ENCODE measurements at places on chromosomes 11 and 22.

DNA sequence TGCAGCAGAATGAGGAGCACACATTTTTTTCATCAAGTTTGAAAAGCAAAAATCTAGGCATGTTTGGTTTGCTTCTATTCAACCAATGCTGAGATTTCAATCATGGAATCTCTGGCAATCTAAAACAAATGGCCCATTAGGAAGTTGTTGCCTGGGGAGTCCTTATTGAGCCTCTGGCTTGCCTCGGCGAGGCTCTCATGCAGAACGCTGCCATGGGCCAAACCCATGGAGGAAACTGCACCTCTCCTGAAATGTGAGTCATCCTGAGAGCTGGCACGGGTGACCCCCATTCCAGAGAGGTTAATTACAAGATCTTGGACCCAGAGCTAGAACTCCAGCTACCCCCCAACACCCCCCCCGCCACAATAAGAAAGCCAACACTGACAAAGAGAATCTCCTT, 80.7 kb downstream of the MN1 start:
- DNase-seq: no peak

- DNase-seq: no peak
Observed at GRCh38 chr11:8335186-8335585, 71.5 kb upstream of the LMO1 start.

DNA sequence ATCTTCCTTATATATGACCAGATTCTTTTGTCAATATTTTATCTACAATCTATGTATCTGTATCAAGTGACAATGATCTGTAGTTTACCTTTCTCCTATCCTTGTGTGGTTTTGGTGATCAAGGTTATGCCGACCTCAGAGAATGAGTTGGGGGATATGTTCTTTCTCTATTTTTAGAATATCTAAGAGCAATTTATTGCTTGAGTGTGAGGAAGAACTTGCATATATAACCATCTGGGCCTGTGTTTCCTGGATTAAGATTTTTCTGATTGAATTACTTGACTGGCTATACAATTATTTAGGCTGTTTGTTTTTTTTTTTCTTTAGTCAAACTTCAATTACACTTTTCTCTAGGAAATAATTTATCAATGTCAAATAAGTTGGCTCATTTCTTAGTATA, 14.0 kb upstream of the C22orf39 start:
- DNase-seq: no peak

DNA sequence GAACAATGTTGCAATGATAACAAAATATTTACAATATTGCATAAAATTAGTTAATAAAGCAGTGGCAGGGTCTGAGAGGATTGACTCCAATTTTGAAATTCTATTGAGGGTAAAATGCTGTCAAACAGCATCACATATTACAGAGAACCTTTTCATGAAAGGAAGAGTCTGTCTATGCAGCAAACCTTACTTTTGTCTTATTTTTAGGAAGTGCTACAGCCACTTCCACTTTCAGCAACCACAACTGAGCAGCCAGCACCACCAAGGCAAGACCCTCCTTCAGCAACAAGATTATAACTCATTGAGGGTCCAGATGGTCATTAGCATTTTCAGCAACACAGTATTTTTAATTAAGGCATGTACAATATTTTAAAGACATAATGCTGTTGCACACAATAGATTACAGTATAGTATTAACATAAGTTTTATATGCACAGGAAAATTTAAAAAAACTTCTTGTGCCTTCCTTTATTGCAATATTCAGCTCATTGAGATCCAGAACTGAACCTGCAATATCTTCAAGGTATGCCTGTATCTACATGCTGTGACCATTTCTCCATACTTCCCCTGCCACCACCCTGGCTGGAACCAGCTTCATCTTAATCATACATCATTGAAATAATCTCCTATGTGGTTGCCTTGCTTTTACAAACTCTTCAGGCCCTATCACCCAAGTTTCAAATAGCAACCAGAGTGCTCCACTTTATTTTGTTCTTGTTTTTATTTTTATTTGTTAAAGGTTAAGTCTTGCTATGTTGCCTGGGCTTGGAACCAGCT, 711.2 kb downstream of the KCNA4 start:
- DNase-seq: no peak

DNA sequence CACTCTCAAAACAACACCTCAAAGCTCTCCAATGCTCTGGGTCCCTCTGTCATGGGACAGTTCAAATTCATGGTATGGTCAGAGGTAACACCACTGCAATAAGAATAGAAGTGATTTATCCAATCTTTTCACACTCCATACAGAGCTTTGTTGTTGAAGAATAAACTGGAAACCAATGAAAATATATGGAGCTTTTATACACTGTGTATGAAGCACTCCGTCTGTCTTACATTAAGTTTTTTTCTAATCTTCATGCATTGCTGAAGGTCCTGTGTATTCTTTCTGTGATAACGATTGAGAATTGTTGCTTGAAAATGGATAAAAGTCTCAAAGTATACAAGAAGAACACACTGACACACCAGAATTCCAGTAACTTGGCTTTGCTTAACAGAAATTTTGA, 603.7 kb upstream of the LUZP2 start:
- DNase-seq: no peak

- no peak for DNase-seq
Observed at GRCh38 chr11:105861225-105861624, 160.8 kb downstream of the MSANTD4 start.

- DNase-seq: no peak
Observed at GRCh38 chr11:18769802-18770456, 21.7 kb downstream of the PTPN5 start.

- DNase-seq: peak; percentile 28
Observed at GRCh38 chr11:81644239-81644840, 1089.3 kb downstream of the FAM181B start.

DNA sequence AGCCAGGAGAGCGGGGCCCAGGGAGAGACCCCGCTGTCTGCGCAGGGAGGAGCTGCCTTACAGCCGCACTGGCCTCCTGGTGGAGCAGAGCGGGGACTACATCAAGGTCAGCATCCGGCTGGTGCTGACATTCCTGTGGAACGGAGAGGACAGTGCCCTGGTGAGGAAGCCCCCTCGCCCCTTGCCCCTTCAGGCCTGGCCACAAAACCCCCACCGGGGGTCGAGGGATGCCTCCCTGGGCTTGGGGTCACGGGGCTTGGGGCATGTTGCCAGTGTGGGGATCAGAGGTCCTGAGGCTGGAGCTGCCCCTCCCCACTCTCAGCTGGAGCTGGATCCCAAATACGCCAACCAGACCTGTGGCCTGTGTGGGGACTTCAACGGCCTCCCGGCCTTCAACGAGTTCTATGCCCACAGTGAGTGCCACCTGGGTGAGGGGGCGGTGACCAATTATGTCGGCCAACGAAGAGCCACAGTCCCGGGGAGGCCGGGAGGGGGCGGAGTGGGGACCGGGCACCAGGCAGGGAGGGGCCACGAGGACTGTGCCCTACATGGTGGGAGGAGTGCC, 4.2 kb downstream of the MUC5B start:
- peak; percentile 49 for DNase-seq

DNA sequence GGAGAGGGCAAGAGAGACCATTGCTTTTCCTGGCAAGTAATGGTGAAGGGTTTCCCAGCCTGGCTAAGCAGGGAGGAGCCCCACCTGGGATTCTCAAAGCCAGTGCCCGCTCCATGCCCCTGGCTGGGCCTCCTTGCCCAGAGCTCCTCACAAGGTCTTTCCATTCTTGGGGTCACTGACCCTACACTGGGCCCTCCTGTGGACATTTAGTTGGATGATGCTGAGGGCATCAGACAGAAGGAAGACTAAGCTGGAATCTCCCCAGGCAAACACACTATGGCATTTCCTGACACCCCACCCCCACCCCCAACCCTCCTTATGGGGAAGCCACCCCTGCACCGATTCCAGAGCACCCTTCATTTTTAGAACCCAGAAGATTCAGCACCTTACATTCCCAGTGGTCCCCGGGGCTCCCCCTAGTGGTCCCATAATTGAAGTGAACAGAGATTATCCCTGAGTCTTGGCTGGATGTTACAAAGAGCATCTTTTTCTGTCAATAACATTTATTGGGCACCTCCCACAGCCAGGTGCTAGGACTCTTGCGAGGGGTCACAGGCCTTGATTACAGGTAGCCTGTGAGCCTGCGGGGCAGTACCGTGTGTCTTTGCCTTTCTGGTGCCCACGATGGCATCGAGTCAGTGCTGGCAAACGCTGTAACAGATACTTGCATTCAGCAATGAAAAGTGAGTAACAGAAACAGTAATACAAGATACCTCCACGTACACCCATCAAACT, 548.5 kb downstream of the BUD13 start:
- DNase-seq: peak; percentile 56

- no peak for DNase-seq
Observed at GRCh38 chr22:46430961-46431838, 95.7 kb downstream of the TRMU start.

DNA sequence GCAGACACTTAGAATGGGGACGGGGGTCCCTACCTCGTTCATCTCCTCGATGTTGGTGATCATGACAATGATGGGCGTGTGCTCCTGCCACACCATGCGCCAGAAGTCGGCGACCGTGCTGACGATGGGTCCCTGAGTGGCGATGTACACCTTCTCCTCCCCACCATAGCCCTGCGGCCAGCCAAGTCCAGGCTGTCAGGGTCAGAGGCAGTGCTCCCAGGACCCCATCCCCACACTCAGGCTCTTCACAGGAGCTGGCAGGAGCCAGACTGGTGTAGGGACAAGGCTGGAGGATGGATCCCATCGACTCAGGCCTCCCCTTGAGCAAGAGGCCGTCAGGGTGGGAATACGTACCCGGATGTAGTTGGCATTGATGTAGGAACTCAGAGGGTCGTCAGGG, 7.2 kb upstream of the IGSF22 start:
- no peak for DNase-seq

DNA sequence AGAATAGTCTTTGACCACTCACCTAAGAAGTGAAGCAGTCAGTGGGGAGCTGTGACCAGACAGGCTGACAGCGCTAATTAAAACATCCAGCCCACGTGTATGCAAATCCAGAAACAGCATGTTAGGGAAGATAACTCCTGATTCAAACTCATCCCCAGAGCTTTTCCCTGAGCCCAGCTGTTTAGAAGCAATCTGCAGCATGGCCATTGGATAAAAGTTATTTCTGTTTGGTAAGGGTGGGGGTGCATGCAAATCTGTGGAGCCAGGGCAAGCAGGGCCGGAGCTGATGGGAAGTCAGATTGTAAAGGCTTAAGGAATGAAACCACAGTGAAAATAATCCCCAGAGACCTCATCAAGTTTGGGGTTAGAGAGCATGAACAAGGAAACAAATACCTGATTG, 247.9 kb upstream of the KIRREL3 start:
- DNase-seq: no peak

DNA sequence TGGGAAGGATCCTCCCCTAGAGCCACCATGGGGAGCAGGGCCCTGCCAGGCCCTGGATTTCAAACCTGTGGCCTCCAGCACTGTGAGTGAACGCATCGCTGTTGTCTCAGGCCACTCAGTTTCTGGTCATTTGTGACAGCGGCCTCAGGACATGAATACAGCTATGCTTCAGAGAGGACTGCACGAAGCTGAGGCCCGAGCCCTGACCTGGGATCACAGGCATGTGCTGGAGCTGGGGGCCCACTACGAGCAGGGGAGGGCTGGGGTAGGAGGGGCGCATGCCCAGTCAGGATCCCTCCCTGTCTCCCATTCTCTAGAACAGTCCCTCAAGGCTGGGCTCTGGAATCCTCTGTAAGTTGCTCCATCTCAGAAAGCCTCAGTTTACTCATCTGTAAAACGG, 242.1 kb downstream of the CTTN start:
- no peak for DNase-seq

GRCh38 chr11:74318241-74318932, 6.9 kb upstream of the P4HA3 start:
- DNase-seq: no peak

DNA sequence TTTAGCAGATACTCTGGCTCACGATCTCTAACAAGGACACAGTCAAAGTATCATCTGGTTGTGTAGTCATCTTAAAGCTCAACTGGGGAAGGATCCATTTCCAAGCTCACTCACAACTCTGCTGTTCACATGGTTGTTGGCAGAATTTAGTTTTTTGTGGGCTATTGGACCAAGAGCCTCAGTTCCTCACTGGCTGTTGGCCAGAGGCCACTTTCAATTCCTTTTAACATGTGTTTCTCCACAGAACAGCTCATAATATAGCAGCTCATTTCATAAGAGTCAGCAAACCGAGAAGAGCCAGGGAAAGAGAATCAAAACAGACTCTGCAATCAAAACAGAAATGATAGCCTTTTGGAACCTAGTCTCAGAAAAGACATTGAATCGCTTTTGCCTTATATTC, 22.6 kb downstream of the IZUMO1R start:
- no peak for DNase-seq

GRCh38 chr11:121300313-121300971, 7.9 kb downstream of the SC5D start:
- DNase-seq: no peak

Measured in HEK293T (cell line).